Activated CD4-positive, alpha-beta T cell treated with anti-CD3 and anti-CD28 coated beads for 36 hours (primary cell): ENCODE measurements at places on chromosomes 3 and 15. TPM values are rescaled to one million over a fixed set of nuclear protein-coding genes. Genes with fewer than 3 reads are reported as not detected.

DNA sequence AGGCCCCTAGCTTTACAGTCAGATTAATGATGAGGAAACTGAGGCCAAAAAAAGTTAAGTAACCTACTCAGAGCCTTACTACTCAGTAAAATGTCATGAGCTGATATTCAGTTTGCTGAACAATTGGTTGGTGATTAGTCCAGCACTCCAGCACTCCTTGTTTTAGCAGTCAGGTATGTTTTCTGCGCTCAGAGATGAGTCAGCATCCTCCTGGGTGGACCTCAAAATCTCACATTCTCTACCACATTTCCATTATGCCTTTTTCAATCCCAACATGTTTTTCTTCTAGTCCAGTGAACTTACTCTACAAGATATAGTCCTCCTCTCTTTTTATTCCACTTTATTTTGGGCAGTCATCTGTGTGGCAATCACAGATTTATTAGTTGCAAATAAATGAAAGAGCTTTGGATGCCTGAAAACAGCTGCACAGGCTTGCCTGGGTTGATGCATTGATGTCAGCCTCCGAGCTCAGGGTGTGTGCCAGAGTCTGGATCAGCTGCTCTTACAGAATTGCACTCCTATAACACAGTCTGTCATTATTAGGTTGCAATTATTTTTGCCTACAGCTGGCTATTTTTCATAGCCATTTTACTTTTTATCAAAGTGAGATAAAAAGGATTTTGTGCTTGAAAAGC, 133.2 kb downstream of the ARPP21 start:
- no peak overlapping the region for H3K4me3 ChIP-seq
- H3K27ac ChIP-seq, result no peak overlapping the region
- no peaks in the 10 kb centered on the region for H3K36me3 ChIP-seq
- peaks cover 2% of the 10 kb centered on the region for H3K27me3 ChIP-seq

Gene CDV3
- total RNA-seq, result 204 TPM

Gene HEMK1
- 61.6 TPM for total RNA-seq

Gene NEO1
- 8.0 TPM for total RNA-seq

Gene SH3GL3
- total RNA-seq, result not detected
